ENCODE measurements at places on chromosomes 7 and 10.

DNA sequence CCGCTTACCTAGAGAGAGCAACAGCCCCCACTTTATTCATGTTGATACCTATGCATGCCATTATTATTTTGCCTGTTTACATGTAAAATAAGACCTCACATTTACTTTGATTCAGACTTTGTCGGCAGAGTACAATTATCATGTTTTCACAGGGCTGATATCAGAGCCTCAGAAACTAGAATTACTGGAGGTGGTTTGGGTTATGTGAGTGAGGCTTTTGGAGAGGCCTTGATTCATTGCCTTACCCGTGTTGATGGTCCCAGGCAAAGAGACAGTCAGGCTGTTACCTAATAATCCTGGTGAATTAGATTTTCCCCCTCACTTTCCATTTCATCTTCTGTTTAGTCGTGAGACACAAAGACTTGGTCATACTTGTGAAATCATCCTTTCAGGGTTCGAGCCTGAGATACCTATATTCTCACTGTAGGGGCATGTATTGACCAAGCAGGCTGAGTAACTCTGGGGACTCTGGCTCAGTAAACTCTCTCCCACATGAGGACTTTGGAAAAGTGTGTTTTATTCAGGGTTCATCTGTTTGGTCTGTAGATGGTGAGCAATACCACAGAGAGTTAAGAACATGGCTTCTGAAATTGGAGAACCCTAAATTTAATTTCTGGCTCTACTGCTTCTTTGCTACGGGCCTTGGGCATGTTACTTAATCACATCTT lies 150.9 kb downstream of the CELF2 start:
- peaks cover 24% of the 10 kb centered on the region for H3K4me1 ChIP-seq
- no peaks in the 10 kb centered on the region for H3K36me3 ChIP-seq
- H3K27me3 ChIP-seq: no peaks in the 10 kb centered on the region
- no peak for DNase-seq

DNA sequence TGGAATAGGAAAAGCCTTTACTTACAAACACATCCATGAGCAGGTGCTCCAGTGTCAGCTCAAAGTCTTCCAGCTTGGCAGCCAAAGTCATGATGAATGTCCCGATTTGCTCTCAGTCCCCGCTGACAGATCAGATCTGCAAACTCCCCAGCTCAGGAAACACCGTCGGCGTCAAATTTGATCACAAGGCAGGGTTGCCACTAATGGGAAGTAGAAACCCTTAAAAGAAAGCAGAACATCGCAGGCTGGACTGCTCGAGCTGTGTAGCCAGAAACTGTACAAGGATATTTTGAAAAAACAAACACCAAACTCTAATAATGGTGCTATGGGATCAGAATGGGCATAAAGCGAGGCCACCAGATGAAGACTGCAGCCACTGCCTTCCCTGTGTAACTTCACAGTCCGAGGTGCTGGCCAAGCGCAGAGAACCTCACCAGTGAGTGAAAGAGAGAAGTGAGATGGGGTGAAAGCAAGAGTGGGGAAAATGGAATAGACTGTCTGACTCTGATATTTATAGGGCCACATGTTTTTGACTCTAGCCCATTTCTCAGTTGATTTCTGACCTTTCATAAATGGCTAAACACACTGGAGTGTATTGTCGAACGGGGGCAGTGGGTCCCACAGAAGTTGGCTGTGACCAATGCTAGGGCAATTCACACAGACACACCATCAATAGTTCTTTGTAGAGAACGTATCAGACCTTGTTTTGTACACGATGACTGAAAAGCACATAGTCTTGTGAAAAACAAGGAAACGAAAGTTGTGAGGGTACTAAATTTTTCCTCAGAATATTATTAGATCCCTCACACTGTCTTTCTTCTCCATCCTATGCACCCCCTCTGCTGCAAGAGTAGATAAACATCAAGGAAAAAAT lies 306.2 kb downstream of the FRMD4A start:
- no peak overlapping the region for H3K4me3 ChIP-seq
- H3K4me1 ChIP-seq: peaks cover 30% of the 10 kb centered on the region
- H3K27me3 ChIP-seq: no peaks in the 10 kb centered on the region
- peak overlapping the region; percentile 74 for H3K27ac ChIP-seq
- H3K36me3 ChIP-seq: no peaks in the 10 kb centered on the region

DNA sequence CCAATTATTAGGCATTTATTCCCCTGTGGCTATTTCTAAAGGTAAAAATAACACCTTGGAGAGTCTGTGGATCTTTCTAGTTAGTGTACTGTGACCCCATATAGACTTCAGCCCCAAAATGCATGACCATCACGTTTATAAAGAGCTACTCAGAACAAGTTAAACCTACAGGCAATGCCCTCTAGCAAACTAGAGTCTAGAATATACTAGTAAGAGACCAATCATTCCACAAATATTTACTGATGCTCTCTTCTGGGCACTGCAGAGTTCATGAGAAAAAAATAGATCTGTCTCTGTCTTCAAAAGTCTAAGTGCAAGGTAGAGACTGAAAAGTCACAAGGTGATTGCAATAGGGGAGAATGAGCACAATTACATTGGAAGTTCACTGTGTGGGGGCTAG lies 20.5 kb upstream of the CALD1 start:
- peak overlapping the region; percentile 32 for H3K27ac ChIP-seq
- no peaks in the 10 kb centered on the region for H3K36me3 ChIP-seq
- peaks cover 71% of the 10 kb centered on the region for H3K4me1 ChIP-seq
- H3K27me3 ChIP-seq: no peaks in the 10 kb centered on the region
- H3K4me3 ChIP-seq: no peak overlapping the region

- peak overlapping the region; percentile 68 for H3K27ac ChIP-seq
- DNase-seq: no peak
- H3K4me1 ChIP-seq: peaks cover 26% of the 10 kb centered on the region
- H3K4me3 ChIP-seq: peak overlapping the region; percentile 45
Measured at GRCh38 chr10:93816123-93816747, 58.5 kb downstream of the LGI1 start.

GRCh38 chr7:139870380-139870779 lies 41.3 kb downstream of the TBXAS1 start:
- H3K36me3 ChIP-seq: no peaks in the 10 kb centered on the region
- H3K27ac ChIP-seq: no peak overlapping the region
- H3K4me1 ChIP-seq: peaks cover 14% of the 10 kb centered on the region
- DNase-seq: no peak
- H3K27me3 ChIP-seq: no peaks in the 10 kb centered on the region

- H3K36me3 ChIP-seq: no peaks in the 10 kb centered on the region
- no peak overlapping the region for H3K27ac ChIP-seq
- peaks cover 45% of the 10 kb centered on the region for H3K27me3 ChIP-seq
- no peak for DNase-seq
- no peak overlapping the region for H3K4me3 ChIP-seq
- H3K4me1 ChIP-seq: peaks cover 12% of the 10 kb centered on the region
Measured at GRCh38 chr10:97868134-97868685, 18.6 kb downstream of the GOLGA7B start.

DNA sequence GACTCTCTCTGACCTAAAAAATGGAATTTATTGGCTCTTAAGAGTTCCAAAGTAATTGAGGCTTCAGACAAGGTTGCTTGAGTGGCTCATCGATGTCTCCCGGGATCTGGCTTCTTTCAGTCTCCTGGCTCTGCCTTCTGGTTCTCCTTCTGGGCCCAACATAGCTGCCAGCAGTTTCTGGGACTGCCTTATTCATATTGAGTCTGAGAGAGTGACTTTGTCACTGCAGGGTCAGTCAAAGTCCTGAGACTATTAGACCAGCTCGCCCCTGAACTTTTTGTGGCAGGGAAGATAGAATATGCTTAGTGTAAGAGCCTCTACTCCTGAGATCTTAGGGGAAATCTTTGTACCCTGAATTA lies 94.0 kb downstream of the MMRN2 start:
- peaks cover 5% of the 10 kb centered on the region for H3K36me3 ChIP-seq
- H3K4me1 ChIP-seq: peaks cover 39% of the 10 kb centered on the region
- peak overlapping the region; percentile 71 for H3K27ac ChIP-seq
- H3K27me3 ChIP-seq: no peaks in the 10 kb centered on the region
- DNase-seq: no peak

- H3K4me1 ChIP-seq: peaks cover 42% of the 10 kb centered on the region
- no peaks in the 10 kb centered on the region for H3K27me3 ChIP-seq
- H3K27ac ChIP-seq: no peak overlapping the region
Measured at GRCh38 chr10:63502832-63503231, 18.4 kb upstream of the REEP3 start.

DNA sequence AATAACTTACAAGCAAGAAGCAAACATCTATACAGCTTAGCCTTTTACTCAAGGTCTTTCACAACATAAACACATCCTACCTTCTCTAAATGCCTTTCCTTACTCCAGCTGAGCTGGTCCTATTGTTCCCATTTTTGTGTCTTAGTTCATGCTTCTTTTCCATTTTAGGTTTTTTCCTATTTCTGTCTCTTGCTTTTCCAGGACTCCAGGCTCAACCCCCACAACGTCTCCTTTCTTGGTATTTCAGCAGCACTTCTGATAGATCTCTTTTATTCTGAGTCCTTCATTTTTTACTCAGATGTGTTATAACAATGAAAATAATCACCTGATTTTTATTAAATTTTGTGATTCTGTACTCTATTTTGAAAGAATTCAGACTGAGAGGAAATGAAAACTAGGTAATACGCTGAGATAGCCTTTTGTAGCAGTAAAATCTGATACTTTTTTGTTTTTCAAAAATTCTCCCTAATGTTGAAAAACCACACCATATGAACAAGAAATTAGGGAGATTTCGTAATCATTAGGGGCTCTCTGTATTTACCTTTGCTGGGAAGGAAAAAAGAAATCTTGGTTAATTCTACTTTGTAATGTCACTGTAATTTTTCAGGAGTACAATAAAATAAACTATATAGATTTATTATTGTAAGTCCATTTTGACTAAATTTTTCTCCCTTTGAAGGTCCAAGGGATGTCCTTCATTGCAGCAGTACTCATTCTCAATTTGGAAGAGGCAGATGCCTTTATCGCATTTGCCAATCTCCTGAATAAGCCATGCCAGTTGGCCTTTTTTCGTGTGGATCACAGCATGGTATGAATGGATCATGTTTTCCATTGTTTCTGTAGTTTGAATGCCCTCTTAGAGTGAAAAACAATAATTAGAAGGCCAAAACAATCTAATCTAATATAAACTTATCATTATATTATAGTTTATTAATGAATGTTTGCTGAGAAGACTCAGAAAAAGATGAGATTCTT lies 24.0 kb upstream of the HELLS start:
- H3K4me3 ChIP-seq: no peak overlapping the region
- peaks cover 18% of the 10 kb centered on the region for H3K36me3 ChIP-seq
- H3K27ac ChIP-seq: no peak overlapping the region
- H3K4me1 ChIP-seq: peaks cover 3% of the 10 kb centered on the region
- no peak for DNase-seq
- H3K27me3 ChIP-seq: no peaks in the 10 kb centered on the region

DNA sequence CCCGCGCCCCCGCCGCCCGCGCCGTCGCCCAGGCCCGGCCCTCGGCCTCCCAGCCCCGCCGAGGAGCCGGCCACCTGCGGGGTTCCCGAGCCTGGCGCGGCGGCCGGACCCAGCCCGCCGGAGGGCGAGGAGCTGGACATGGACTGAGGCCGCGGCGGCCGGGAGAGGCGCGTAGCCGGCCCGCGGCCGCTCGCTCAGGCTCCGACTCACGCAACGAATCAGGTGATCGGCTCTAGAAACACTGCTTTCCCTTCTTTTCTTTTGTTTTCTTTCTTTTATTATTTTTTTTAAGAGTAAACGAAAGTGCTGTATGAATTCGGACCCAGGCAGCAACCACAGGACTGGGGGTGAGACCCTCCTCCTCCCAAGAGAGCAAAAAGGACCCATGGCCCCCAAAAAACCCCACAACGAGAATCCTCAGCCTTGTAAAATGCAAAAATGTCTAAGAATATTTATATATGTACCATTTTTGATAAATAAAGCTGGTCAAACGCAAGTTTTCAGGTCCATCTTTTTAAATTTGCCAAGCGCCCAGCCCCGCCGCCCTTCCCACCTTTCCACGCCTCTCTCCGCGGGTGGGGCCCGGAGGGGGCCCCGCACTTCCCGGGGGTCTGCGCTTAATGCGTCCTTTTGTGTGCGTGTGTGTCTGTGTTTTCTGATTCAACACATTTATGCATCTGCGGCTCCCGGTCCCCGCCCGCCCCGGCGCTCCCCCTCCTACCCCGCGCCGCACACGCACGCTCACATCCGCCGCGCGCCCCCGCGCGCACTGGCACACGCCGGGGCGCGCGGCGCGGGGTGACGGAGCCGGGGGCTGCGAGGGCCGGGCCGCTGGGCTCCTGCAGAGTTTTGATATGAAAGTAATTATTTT lies 4.4 kb downstream of the UNCX start:
- H3K36me3 ChIP-seq: peaks cover 13% of the 10 kb centered on the region
- H3K27me3 ChIP-seq: peaks cover 39% of the 10 kb centered on the region
- H3K27ac ChIP-seq: peak overlapping the region; percentile 75

GRCh38 chr10:2933519-2933918 lies 133.8 kb upstream of the PFKP start:
- DNase-seq: no peak
- no peak overlapping the region for H3K27ac ChIP-seq
- H3K36me3 ChIP-seq: no peaks in the 10 kb centered on the region
- H3K4me1 ChIP-seq: peaks cover 12% of the 10 kb centered on the region
- H3K4me3 ChIP-seq: no peak overlapping the region

DNA sequence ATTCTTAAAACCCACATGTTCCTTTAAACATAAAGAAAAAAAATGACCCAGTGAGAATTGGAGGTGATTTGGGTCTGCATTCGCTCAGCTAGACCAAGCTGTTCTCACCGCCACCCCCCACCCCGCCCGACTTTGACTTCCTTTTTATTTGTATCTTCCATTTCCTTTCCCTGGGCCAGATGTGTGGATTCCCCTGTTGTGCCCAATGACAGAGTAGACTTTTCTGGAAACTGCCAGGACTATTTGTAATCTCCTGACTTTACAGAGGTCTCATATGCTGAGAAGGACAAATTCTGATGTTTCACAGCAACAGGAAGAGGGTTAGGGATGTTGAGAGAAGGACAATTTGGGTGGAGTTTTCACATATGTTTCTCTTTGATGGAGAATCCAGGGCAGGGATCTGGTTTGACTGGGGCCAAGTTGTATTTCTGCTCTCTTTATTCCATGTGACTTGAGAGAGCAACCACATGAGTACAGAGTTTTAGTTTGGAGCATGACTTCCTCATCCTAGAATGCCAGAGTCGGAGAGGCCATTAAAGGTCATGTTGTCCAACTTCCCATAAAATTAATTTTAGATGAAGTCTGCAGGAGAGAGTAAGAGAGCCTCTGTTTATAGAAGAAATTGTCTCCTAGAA lies 1023.2 kb downstream of the LRMDA start:
- no peaks in the 10 kb centered on the region for H3K36me3 ChIP-seq
- H3K4me3 ChIP-seq: no peak overlapping the region
- H3K27me3 ChIP-seq: no peaks in the 10 kb centered on the region
- peaks cover 8% of the 10 kb centered on the region for H3K4me1 ChIP-seq
- no peak for DNase-seq
- no peak overlapping the region for H3K27ac ChIP-seq

DNA sequence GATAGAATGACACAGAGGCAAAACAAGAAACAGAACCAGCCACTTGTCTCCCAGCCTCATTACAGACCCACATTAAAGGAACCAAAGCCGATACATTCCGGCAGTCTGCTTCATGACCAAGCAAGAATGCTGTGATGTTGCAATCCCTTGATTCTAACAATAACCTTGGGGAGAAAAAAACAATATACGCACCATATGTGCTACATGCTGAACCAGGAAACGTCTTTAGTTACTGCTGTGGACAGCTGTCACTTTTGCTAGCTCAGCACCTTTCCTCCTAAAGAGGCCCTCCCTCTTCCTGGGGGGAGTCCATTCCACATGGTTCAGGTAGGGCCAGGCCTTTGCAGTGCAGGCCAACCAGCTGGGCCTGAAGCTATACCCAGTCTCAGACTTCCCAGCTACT lies 79.1 kb downstream of the PRTFDC1 start:
- no peak for DNase-seq
- H3K4me3 ChIP-seq: no peak overlapping the region
- peak overlapping the region; percentile 80 for H3K27ac ChIP-seq
- no peaks in the 10 kb centered on the region for H3K27me3 ChIP-seq
- peaks cover 38% of the 10 kb centered on the region for H3K4me1 ChIP-seq

Measured in chondrocyte (in vitro differentiated cells).